Spleen (tissue), 13 donors: ENCODE measurements at places on chromosomes 3 and 15. TPM values are rescaled to one million over a fixed set of nuclear protein-coding genes. Genes with fewer than 3 reads are reported as not detected.

PSTPIP1 gene
- 74.9 TPM for total RNA-seq

SMCO1 gene
- not detected for total RNA-seq

AGBL1 gene
- total RNA-seq = not detected

MESP2 gene
- total RNA-seq = not detected

PPP1R14D gene
- total RNA-seq = not detected

BTLA gene
- total RNA-seq = 46.0 TPM

CAMKV gene
- total RNA-seq = not detected
